ENCODE measurements at places on chromosomes 13 and 19.

DNA sequence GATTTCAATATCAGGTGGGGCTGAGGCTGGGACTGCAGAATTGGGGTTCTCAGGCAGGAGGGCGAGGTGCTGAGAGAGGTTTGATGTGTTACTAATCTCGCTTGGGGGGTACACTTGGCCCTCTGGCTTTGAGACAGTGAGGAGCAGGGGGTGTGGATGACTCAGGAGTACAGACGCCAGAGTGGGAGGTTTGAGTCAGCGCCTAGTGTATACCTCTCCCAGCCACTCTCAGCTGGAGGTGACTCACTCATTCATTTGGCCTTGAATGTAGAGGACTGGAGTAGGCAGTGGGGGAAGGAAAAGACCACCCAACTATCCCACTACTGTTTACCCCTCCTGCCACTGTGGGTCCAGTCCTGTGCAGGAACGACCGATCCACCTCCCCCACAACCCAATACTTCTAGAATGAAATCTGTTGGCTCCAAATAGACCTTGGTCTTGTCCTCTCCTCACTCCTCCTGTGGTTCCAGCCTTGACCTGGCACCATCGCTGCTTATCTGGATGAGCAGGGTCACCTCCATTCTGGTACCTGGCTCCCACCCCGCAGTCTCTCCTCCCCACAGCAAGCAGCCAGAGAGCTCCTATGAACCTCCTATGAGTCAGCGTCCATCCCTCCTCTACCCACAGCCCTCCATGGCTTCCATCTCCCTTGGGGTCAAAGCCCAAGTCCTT is 20.1 kb upstream of the ZNRF4 start:
- no peak for DNase-seq

DNA sequence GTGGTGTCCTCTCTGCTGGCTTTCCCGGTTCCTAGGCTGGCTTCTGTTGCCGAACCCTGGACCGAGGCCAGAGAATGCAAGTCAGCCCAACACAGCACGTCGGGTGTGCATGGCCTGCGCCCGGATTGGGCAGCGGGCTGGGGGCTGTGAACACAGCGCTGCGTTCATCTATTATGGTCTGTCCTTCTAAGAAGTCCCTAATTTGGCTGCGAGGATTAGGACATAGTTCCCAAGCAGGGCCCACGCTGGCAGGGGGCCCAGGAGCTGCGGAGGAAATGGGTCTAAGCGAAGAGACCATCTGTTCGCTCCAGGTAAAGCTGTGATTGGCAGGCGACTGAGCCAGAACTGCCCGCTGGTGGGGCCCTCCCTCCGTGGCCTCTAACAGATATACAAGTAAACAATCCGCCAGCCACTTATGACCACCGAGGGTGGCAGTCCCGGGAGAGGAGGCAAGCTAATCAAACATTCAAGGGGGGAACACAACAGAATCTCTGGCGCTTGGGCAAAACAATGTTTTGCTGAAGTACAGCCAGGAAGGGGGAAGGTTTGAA is 6.0 kb downstream of the SYCE2 start:
- DNase-seq, result peak; percentile 89

DNA sequence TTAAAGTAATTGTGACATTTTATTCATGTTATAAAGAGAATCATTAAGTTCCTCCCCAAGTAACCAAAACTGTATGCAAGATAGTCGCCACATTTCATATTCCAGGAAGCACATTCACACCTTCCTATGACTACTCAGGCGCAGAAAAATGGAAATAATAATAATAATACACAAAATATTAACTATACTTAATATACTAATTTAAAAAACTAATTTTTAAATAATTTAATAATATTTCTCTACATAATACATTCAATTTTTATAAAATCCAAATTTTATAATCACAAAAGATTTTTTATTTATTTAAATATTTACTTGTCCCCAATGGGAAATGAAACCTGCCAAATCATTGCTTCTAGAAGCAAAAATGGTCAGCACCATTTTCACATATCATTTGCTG is 797.4 kb upstream of the GPC6 start:
- DNase-seq, result no peak

- no peak for DNase-seq
Observed at GRCh38 chr19:47324502-47324901, 7.5 kb upstream of the C5AR2 start.

DNA sequence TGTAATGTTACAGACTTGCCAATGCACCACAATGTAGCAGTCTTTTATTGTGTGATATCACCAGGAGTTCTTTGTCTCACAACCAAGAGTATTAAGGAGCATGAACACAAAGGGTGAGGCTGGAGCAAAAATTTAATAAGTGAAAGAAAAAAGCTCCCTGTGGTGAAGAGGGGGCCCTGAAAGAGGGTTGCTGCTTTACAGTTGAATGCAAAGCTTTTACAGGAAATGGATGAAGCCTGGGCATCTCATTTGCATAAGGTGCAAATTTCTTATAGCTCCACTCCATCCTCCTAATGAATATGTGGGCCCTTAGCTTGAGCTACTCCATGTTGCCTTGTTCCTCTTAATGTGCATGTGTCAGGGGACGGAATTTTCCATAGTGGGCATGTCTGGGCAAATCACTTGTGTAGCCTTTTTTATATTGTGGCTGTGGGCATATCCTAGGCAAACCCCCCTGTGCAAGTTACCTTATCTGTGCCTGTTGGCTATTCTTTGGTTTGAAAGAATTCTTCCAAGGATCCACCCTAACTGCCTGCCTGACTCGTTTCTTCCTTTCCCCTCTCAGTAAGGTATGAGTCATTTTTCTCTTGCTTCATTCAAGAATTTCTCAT is 45.3 kb upstream of the TRPC4 start:
- DNase-seq, result no peak

DNA sequence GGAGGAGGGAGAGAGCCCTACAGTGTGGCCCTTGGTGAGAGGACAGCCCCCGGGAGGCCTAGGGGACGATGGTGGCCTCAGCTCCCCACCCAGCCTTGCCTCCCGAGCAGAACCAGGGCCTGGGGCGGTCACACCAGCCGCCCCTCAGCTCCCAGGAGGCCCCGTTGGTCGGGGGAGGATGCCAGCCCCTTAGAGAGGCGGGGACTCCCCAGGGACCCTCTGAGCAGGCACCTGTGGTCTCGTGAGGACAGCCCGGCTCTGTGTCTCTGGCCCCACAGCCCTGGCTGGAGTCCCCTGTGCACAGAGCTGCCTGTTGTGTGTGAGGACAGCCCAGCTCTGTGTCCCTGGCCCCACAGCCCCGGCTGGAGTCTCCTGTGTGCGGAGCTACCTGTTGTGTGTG is 158.8 kb downstream of the KDM4B start:
- no peak for DNase-seq

GRCh38 chr13:111042661-111043226 is 72.4 kb upstream of the ARHGEF7 start:
- no peak for DNase-seq

DNA sequence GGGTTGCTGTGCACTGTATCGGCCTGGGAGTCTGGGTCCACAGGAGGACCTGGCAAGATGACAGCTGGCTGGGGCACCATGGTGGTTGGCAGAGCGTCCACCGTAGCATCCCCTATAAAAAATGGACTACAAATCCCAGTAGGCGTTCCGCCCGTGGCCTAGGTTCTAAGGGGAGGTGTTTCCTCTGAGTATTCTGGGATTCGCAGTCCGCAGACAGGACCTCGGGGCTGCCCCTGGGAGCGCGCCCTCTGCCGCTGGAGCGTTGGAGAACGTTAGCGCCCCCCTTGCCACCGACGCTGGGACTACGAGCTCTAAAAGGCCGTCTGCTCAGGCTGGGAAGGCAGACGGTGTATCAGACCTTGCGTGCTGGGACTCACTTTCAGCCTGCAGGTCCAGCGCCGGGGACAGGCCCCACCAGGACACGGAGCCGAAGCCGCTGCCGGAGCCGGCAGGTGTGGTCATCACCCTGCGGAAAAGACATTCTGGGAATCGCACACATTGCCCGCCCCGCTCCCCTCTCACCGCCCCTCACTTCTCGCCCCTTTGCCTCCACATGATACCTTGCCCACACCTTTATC is 372 bp downstream of the DNAAF3 start:
- DNase-seq, result no peak

DNA sequence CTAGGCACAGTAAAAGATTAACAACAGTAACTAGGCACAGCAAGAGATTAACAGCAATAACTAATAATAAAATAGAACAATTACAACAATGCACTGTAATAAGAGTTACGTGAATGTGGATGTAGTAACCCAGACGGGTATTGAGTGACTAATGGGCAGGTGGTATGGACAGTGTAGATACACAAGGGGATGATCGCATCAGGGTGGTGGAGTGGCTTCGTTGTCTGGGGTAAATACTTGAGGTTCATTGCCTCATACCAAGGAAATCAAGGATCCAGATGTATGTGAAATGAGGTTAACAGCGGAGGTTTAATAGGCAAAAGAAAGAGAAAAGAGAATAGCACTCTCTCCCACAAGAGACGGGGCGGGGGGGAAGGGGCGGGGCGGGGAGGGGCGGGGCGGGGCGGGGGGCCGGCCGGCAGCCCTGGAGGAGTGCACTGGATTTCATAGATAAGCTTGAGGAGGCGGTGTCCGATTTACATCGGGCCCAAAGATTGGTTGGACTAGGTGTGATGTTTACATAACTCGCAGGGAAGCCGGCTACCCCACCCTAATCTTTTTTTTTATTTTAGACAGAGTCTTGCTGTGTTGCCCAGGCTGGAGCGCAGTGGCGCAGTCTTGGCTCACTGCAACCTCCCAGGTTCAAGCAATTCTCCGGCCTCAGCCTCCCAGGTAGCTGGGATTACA is 106.3 kb downstream of the KCTD15 start:
- no peak for DNase-seq

DNA sequence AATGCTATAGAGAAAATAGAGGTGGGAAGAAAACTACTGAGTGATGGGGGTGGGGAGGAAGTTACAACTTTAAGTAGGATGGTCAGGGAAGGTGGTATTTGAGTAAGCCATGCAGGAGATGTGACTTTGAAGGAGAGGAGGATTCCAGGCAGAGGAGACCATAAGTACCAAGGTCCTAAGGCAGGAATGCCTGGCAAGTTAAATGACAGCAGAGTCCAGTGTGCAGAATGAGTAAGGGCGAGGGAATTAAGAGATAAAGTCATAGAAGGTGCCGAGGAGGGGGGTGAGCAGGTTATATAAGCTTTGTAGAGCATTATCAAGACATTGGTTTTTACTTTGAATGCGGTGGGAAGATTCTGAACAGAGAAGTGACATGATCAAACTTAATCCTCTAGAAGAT is 43.2 kb upstream of the WDFY2 start:
- no peak for DNase-seq
